ENCODE measurements at places on chromosomes 1 and 21. TPM values are rescaled to one million over a fixed set of nuclear protein-coding genes. Genes with fewer than 3 reads are reported as not detected.

Gene RAB13
- total RNA-seq: 19.0 TPM

Gene KCNT2
- 0.05 TPM for total RNA-seq

Gene ANGPTL3
- not detected for total RNA-seq

Gene ZNF691
- 10.5 TPM for total RNA-seq

Gene TMEM82
- total RNA-seq: not detected

Gene OR6N2
- total RNA-seq: not detected

Gene AGMAT
- total RNA-seq: 24.0 TPM

Gene TMCC2
- 11.0 TPM for total RNA-seq

Gene PEX19
- total RNA-seq: 49.2 TPM

Gene ALPL
- not detected for total RNA-seq

Gene TXNIP
- 112 TPM for total RNA-seq

Gene CIART
- 6.0 TPM for total RNA-seq

Gene FAM78B
- total RNA-seq: 0.51 TPM

Gene CHI3L2
- 12.7 TPM for total RNA-seq

Gene CELA3A
- not detected for total RNA-seq

Gene ITLN2
- not detected for total RNA-seq

Gene LORICRIN
- total RNA-seq: not detected

Gene EXO5
- 11.9 TPM for total RNA-seq

Gene SPATA46
- total RNA-seq: not detected

Gene C1orf226
- total RNA-seq: 0.16 TPM

Gene POU3F1
- 0.26 TPM for total RNA-seq
